NCI-H2081 (cell line): ENCODE measurements at places on chromosomes 1 and 21.

GRCh38 chr1:192238421-192238820, 78.4 kb upstream of the RGS21 start:
- DNase-seq, result no peak

DNA sequence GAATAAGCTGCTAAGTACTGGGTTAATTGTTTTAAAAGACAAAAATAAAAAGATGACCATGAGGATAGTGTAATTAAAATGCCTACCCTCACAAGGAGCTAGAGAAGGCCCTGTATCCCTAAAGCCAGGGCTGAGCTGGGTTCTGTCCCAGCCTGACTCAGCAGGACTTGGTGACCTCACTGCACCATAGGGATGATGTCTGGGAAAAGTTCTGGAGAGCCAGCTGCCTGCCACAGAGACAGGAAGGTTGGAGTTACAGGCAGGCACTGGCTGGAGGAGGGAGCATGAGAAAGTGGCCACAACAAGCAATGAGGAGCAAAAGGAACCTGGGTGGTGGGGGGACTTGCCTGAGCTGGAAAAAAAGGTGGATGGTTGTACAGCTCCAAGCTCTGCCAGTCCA, 5.7 kb upstream of the TNR start:
- DNase-seq, result no peak

DNA sequence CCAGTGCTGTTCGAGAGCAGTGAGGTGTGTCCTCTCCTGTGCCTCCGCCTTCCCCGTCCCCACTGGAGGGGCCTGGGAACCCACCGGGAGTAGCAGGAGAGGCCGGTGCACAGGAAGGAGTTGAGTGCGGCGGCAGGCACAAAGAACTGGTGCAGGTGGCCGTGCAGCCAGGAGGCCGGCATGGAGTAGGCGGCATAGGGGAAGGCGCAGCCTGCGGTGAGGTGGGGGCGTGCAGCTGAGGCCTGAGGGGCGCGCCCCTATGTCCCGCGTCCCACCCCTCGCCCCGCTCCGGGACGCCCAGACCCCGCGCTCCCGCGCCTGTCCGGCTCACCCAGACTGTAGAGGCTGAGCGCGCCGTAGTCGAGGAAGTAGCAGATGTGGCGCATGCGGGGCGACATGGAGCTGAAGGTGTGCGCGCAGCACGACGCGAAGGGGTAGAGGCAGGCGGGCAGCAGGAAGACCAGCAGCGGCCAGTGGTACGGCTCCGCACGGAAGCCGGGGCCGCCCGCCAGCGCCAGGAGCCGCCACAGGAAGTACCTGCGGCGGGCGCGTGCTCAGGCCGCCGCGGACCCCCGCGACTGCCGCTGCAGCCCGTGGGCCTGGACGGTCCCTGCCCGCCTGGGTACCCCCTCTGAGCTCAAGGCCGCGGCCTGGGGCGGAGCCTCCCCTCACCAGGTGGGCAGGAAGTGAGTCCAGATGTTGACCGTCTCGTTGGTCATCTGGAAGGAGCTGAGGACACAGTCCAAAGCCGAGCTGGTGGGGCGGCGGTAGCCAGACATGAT, 2.2 kb downstream of the PAQR6 start:
- peak; percentile 74 for DNase-seq

GRCh38 chr1:166597516-166597915, 241.8 kb upstream of the POGK start:
- no peak for DNase-seq

- no peak for DNase-seq
Measured at GRCh38 chr1:84859866-84860265, 33.1 kb downstream of the LPAR3 start.

DNA sequence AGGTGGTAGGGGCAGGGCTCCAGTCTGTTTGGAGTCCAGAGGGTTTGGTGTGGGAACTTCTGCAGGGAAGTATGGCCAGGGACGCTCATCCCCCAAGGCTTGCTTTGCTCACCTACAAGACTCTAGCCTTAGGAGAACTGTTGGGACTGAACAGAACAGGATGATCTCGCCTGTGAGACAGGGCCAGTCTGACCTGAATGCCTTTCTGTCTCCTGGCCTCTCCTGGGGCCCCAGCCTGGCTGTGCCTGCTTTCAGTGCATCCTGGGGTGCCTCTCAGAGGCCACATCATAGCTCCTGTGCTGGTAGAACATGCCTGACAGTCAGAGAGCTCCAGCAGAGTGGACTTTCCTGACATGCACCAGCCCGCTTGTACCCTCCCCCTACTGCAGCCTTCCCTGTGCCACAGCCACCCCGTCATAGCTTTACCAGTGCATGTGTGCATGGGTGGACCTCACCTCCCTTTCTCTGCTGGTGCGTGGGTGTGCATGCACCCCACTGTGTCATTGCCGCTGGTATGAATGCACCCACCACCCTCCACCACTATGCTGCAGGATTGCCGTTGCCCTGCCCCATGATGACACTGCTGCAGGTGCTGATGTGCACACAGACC, 165.8 kb downstream of the GIPC2 start:
- DNase-seq, result no peak

GRCh38 chr1:109716121-109716520, 4.1 kb downstream of the GSTM5 start:
- no peak for DNase-seq

DNA sequence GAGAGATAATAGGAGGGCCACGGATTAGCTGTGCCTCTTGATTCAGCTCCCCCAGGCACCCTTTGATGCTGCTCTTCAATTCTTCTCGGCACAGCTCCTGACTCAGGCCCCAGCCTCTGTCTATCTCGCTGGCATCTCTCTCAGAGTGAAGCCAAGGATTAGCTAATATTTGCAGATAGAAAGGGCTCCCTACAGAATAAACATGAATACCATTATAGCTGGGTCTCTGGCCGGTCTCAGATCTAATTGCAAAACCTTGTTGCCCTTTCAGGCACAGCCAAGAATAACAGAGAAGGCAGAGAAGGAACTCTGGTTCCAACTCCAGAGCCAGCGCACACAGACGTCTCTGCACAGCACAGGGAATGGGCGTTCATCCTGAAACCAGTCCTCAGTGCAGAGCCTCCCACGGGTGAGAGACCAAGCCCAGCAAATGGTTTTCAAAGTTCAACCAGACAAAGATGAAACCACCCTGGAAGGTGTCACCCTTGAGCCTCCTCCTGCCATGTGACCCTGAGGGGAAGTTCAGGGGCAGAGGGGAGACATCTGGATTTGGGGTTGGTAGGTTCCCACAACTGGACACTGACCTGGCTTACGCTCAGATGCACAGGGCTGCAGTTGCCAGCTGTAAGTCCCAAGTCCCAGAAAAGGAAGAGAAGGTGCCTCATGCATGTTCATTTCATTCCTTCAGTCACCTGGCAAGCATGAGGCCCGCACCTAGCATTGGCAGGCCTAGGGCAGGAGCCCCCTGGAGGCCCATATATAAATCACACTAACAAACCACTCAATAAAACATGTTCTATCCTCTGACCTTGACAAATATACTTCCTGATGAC, 394.0 kb downstream of the NPHP4 start:
- DNase-seq, result no peak

DNA sequence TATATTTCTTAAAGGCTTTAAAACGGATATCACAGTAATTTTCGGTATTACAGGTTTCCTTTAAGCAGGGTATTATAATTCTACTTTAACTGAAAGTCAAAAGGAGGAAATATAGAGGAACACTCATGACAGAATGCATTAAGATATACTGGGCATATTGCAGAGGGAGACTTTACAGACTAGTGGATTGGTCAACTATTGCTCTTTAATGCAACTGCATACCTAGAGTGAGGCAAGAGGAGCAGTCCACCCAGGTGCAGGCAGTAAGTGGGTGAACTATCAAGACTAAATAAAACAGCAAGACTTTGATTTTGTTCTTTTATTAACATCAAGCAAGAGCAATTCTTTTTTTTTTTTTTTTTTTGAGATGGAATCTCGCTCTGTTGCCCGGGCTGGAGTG, 10.5 kb downstream of the SCAF4 start:
- DNase-seq, result no peak

DNA sequence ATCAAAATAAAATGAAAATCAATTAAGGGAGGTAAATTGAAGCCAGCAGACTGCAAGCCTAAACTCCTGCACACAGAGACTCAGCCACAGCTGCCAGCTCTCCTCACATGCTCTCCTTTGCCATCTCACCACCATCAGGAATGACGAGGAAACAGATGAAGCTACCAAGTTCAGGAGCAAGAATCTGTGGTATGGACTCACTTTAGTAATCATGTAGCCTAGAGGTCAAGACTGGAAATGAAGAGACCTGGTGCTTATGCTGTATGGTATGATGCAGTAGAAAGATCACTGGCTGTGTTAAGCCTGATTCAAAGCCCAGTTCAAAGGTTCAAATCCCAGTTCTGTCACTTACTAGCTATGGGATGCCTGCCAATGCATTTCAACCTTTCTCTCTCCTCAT, 78.9 kb upstream of the CAMK1G start:
- DNase-seq, result no peak

DNA sequence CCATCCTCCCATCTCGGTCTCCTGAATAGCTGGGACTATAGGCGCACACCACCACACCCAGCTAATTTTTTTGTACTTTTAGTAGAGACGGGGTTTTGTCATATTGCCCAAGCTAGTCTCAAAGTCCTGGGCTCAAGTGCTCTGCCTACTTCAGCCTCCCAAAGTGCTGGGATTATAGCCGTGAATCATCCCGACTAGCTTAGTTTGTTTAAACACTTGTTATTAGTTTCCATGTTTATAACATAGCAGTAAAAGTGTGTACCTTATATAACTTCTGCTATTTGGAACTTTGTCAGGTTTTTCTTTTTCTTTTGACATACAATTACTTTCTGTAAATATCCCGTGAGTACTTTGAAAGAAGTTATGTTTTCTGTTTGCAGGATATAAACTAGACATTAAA, 60.6 kb upstream of the C1orf21 start:
- no peak for DNase-seq
